Right lobe of liver (tissue), 6 donors: ENCODE measurements at places on chromosomes 6 and 20. TPM values are rescaled to one million over a fixed set of nuclear protein-coding genes. Genes with fewer than 3 reads are reported as not detected.

- no peaks in the 10 kb centered on the region for H3K27me3 ChIP-seq
- no peak overlapping the region for H3K4me3 ChIP-seq
- H3K27ac ChIP-seq = no peak overlapping the region
These were observed 118.9 kb upstream of the SSTR4 start for GRCh38 chr20:22916021-22916842.

Gene BPIFB2
- total RNA-seq = not detected

Gene HLA-DMB
- 4.6 TPM for total RNA-seq

Gene ARMC12
- total RNA-seq = 0.43 TPM

DNA sequence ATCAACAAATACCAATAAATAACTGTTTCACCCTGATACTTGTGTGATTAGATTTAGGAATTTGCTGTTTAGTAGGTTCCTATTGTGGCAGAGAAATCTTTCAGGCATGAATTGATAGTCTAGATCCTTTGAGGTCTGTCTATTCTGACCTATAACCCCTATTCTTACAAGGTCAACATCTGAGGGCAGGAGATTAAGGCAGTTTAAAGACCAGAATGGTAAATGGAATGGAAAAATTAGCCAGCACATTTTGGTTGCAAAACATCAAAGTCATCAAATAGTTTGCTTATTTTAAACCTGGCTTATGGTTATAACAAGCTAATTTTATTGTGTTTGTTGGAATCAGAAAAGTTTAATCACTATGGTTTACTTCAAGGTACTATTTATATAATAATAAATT, 78.4 kb downstream of the LIN28B start:
- H3K27ac ChIP-seq = no peak overlapping the region
- H3K4me3 ChIP-seq = no peak overlapping the region
- H3K36me3 ChIP-seq = no peaks in the 10 kb centered on the region
- H3K27me3 ChIP-seq = peaks cover 4% of the 10 kb centered on the region
- DNase-seq = no peak

- no peak overlapping the region for H3K4me3 ChIP-seq
- H3K27me3 ChIP-seq = no peaks in the 10 kb centered on the region
- H3K36me3 ChIP-seq = no peaks in the 10 kb centered on the region
- DNase-seq = no peak
These were observed 151.4 kb downstream of the BCAS1 start for GRCh38 chr20:53918949-53919361.
